H1 (cell line): ENCODE measurements at places on chromosomes 16 and 17. TPM values are rescaled to one million over a fixed set of nuclear protein-coding genes. Genes with fewer than 3 reads are reported as not detected.
A peak's percentile ranks its signal among the peaks of the same experiment; 100 is the strongest.

- no peak for DNase-seq
These were observed 3.1 kb upstream of the POLG2 start for GRCh38 chr17:64499805-64500486.

ABCC3 gene
- 0.22 and 0.35 TPM in 2 replicates for polyA plus RNA-seq

TLCD1 gene
- 101 and 128 TPM in 2 replicates for polyA plus RNA-seq

DNA sequence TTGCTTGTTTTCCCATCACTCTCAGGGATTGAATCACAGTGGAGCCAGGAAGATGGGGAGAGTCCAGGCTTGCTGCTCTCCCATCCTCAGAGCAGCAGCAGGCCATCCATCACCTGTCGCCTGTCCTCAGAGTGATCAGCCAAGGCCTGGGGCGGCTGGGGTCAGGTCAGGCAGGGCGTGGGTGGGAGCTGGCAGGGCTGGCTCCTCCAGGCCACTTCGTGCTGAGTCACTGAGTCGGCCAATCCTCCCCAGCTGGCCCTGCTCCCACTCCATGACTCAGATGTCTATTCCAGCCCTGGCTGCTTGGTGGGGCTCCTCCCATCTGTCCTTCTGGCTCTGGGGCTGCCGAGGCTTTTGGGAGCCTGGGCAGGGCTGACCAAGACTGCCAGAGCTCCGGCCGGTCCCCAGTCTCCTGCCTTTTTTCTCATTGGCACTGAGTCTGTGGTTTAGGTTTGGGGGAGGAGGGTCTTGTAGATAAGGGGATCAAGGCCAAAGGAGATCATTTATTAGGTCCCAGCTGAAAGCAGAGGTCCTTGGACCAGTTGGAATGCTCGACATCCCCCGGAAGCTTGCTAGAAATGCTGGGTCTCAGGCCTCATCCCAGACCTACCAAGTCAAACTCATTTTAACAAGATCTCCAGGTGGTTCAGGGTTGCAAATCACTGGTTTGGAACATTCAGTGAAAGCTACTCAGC lies 72.7 kb downstream of the ABCC1 start:
- DNase-seq = no peak

NAGS gene
- polyA plus RNA-seq = 4.0 and 4.4 TPM in 2 replicates

CCDC154 gene
- 0.15 and 0.58 TPM in 2 replicates for polyA plus RNA-seq

GRCh38 chr16:27928542-27928941 lies 135.0 kb downstream of the GSG1L start:
- DNase-seq = no peak

BCL6B gene
- 6.6 and 7.0 TPM in 2 replicates for polyA plus RNA-seq

- DNase-seq = peak; percentile 92
These were observed 14.0 kb downstream of the FMNL1 start for GRCh38 chr17:45235416-45236281.

CBFA2T3 gene
- 0.51 and 1.5 TPM in 2 replicates for polyA plus RNA-seq

GRCh38 chr16:75319513-75320411 lies 68.3 kb upstream of the BCAR1 start:
- DNase-seq = no peak

GRCh38 chr16:20271893-20272292 lies 55.4 kb downstream of the GP2 start:
- no peak for DNase-seq

- no peak for DNase-seq
These were observed 4.1 kb downstream of the SLFN12 start for GRCh38 chr17:35428229-35428628.

- no peak for DNase-seq
These were observed 4.6 kb downstream of the CD300LB start for GRCh38 chr17:74526681-74527080.

KRTAP2-1 gene
- not detected in 2 replicates for polyA plus RNA-seq

GRCh38 chr17:48515925-48516900 lies 14.6 kb downstream of the HOXB1 start:
- no peak for DNase-seq

GRCh38 chr16:23754594-23755483 lies at the start of gene CHP2:
Gene CHP2 (plus strand): TSS chr16:23755026. CDS start chr16:23755050, 24 bp downstream.
- no peak for DNase-seq

KRTAP17-1 gene
- not detected in 2 replicates for polyA plus RNA-seq

- no peak for DNase-seq
These were observed 156.9 kb downstream of the CDH8 start for GRCh38 chr16:61879306-61879705.

C16orf74 gene
- 9.3 and 13.4 TPM in 2 replicates for polyA plus RNA-seq

GRCh38 chr16:66474750-66475199 lies 47.7 kb downstream of the BEAN1 start:
- peak; percentile 33 for DNase-seq

FGF11 gene
- 26.1 and 42.0 TPM in 2 replicates for polyA plus RNA-seq

DNA sequence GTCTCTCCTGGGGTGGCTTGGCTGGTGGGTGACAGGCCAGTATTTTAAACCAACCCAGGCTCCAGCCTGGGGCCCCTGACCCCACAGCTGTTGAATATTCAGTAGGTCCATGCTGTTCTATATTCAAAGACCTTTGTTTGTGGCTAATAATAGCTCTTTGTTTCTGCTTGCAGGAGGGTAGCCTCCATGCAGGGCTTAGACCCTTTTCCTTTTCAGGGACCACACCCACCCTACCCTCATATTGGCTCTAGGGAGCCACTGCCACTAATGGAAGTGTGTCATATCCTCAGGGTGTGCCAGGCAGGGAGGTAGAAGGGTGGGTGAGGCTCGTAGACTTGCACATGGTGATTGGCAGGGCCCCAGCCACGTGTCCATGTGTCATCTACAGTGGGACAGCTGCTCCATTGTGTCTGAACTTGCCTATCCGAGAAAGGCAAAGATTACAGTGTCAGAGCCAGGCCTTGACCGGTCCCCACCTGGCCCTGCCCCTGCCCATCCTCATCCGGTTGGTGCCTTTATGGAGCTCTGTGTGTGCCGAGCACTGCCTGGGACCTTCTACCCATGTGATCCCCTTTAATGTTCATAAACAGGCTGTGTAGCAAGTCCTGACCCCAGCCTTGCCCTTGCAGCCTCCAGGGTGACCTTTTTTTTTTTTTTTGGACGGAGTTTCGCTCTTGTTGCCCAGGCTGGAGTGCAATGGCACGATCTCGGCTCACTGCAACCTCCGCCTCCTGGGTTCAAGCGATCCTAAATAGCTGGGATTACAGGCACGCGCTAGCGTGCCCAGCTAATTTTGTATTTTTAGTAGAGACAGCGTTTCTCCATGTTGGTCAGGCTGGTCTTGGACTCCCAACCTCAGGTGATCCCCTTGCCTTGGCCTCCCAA lies 22.1 kb downstream of the TMC7 start:
- DNase-seq = peak; percentile 54

- DNase-seq = no peak
These were observed 5.6 kb downstream of the ALOX12 start for GRCh38 chr17:7001318-7001961.

DNA sequence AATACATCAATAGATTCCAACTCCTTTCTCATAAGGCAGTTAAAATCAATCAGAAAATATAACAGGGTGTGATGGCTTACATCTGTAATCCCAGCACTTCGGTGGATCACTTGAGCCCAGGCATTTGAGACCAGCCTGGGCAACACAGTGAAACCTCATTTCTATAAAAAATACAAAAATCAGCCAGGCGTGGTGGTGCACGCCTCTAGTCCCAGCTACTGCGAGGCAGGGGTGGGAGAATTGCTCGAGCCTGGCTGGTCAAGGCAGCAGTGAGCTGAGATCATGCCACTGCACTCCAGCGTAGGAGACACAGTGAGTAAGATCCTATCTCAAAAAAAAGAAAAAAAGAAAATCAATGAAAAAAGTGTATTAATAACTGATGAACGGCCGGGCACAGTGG lies 258.6 kb downstream of the NTN1 start:
- DNase-seq = no peak

- no peak for DNase-seq
These were observed 460.6 kb downstream of the CDH8 start for GRCh38 chr16:61575617-61576016.

GRCh38 chr16:48381201-48381600 lies 4.0 kb downstream of the SIAH1 start:
- no peak for DNase-seq
